Adrenal gland (tissue), 19 donors: ENCODE measurements at places on chromosomes 7 and 10. TPM values are rescaled to one million over a fixed set of nuclear protein-coding genes. Genes with fewer than 3 reads are reported as not detected.

GRCh38 chr10:79195091-79195923, 126.5 kb downstream of the ZMIZ1 start:
- H3K27me3 ChIP-seq: no peaks in the 10 kb centered on the region
- H3K36me3 ChIP-seq: no peaks in the 10 kb centered on the region
- H3K4me3 ChIP-seq: no peak overlapping the region
- H3K27ac ChIP-seq: peak overlapping the region; percentile 7
- DNase-seq: peak; percentile 86

DNA sequence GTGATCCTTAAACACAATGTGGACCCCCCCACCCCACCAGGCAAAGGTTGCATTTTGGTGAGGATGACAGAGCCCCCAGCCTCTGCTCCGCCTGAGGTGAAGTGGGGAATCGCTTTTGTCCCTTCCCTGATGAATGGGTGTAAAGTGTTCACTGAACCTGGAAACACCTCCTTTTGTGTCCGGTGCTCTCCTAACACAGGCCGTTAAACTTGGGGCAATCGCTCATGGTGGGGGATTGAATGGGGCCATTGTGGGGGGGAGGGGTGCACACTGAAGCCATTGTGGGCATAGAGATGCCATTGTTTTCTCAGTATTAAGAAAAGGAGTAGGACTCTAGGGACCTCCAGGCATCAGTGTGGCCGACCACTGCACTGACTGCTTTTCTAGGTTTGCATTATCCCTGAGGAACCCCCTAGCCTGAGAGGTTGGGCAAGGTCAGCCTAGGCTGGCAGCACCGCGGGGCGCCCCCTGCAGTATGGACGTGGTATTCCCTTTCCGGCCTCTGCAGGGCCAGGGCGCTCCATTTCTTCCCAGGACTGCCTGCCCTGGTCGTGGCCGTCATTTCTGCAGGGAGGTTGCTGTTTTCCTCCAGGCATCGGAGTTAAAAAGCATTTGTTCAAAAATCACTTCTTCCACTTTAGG, 158.3 kb downstream of the TCF7L2 start:
- H3K27me3 ChIP-seq: no peaks in the 10 kb centered on the region
- no peak overlapping the region for H3K27ac ChIP-seq
- H3K4me1 ChIP-seq: peaks cover 8% of the 10 kb centered on the region
- no peak overlapping the region for H3K4me3 ChIP-seq

DNA sequence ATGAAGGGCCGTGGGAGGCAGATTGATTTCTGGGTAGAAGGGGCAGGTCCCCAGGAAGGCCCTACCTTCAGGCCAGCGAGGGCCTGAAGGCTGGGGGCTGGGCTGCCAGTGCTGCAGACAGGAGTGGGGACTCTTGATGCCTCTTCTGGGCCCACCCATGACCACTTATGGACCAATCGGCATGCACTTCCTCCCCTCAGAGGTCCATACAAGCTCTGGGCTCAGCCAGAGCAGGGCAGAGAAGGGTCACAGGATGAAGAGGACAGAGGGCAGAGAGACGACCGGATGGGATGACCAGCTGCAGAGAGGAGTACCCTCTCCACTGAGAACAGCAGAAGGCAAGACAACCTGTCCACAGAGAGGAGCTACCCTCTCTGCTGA, 120.1 kb downstream of the DYNC2I1 start:
- no peak overlapping the region for H3K27ac ChIP-seq
- peaks cover 14% of the 10 kb centered on the region for H3K4me1 ChIP-seq
- H3K36me3 ChIP-seq: no peaks in the 10 kb centered on the region
- no peaks in the 10 kb centered on the region for H3K27me3 ChIP-seq
- no peak overlapping the region for H3K4me3 ChIP-seq

DNA sequence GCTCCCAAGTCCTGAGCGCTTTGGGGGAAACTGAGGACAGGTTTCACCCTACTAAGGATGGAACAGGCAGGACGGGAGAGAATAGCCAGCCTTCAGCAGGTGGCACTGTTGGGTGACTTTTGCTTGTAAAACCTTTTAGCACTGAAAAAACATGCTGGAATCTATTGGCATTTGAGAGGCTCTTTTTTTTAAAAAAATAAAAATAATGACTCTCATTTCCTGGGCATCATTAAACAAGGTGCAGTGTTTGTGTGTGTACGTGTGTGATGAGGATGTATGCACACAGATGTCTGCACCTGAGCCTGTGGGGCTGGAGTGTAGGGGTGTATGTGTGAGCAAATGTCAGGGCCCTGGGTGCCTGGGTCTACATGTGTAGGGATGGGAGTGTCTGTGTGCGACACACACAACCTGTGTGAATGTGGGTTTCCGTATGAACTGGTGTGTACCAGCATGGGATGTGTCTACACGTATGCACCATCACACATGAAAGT, 177.9 kb downstream of the RPS24 start:
- peaks cover 16% of the 10 kb centered on the region for H3K4me1 ChIP-seq
- no peak overlapping the region for H3K4me3 ChIP-seq
- H3K27me3 ChIP-seq: no peaks in the 10 kb centered on the region
- no peaks in the 10 kb centered on the region for H3K36me3 ChIP-seq

GRCh38 chr7:6451224-6451705, 3.5 kb upstream of the DAGLB start:
- H3K4me3 ChIP-seq: no peak overlapping the region
- H3K4me1 ChIP-seq: peaks cover 15% of the 10 kb centered on the region
- no peak overlapping the region for H3K27ac ChIP-seq
- no peak for DNase-seq
- no peaks in the 10 kb centered on the region for H3K27me3 ChIP-seq

DNA sequence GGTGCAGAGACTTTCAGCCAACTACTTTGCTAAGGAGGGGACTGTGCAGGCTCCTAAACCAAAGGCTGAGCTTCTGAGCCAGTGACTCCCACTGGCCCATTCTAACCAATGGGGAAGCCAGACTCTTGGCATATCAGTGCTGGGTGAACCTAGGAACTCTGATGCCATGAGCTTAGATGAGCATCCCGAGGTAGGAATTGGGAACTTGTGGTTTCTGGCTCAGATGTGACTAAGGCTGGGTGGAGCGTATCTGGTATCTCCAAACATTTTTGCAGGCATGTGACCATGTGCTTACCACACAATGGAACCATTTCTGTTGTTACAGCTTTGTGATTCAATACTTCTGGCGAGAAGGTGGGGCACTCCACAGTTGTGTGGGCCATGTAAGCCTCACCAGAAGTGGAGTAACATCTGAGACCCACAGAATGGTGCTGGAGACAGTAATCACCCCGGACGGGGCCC, 2.5 kb upstream of the AVPI1 start:
- no peak overlapping the region for H3K4me3 ChIP-seq
- H3K4me1 ChIP-seq: peaks cover 45% of the 10 kb centered on the region
- no peaks in the 10 kb centered on the region for H3K27me3 ChIP-seq
- peak; percentile 57 for DNase-seq

GRCh38 chr10:86366902-86367151, 232 bp upstream of the GRID1 start:
- H3K4me1 ChIP-seq: peaks cover 16% of the 10 kb centered on the region
- no peak overlapping the region for H3K27ac ChIP-seq
- no peaks in the 10 kb centered on the region for H3K36me3 ChIP-seq
- H3K27me3 ChIP-seq: peaks cover 18% of the 10 kb centered on the region

- H3K4me1 ChIP-seq: peaks cover 90% of the 10 kb centered on the region
- H3K36me3 ChIP-seq: no peaks in the 10 kb centered on the region
- H3K27me3 ChIP-seq: no peaks in the 10 kb centered on the region
- DNase-seq: no peak
These were observed 48.7 kb downstream of the CREB3L2 start for GRCh38 chr7:137953043-137953664.

DNA sequence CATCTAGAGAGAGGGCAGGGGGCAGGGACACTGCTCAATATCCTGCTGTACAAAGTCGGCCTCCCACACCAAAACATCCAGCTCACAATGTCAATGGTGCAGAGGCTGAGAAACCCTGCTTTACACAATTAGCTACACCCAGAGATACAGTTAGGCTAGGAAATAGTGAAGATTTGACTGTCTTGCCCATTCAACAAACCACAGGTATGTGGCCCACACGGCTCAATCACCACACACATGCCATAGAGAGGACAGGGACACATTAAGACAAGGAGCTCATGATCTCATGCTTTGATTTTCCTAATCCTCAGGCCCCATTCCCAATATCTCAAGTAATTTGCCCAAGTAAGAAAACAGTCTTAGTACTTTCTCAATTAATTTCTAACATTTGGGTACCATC, 110.4 kb downstream of the OSBPL3 start:
- H3K36me3 ChIP-seq: no peaks in the 10 kb centered on the region
- H3K4me3 ChIP-seq: no peak overlapping the region
- DNase-seq: no peak
- H3K27me3 ChIP-seq: no peaks in the 10 kb centered on the region

DNA sequence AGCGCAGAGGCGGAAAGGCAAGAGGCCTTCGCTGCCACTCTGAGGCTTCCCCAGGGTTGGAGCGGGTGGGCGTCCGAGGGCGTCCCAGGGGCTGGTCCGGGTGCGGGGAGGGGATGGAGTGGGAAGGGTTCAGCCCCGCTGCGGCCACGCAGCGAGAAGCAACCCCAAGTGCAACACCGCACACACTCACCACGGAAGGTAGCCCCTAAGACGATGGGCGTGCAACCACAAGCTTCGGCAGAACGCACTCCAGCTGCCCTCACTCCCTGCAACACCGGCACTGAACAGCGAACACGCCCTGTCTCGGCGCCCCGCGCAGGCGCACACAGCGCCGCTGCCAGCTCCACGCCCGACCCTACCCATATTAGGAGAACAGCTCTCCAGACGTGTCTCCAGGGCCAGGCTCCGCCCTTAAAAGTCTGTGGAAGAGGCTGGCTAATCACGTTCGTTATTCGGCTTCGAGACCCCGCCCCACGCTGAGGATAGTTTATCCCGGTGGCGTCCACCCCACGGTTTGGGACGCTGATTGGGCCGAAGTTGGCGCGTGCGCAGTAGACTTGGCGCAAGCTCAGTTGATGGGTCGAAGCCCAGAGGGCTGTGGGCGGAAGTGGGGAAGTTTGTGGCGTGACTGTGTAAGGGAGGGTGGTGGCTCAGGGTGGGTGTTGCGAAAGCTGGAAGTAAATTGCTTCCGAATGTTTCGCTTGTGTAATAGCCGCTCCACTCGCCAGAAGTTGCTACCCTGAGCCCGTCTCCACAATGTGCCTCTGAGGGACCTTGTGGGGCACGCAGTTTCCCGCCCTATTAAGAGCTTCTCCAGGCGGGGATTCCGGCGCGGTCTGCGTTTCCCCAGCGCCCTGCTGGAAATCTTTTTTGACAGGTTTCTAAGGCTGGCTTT, at the start of gene RSU1:
Gene RSU1, minus strand, starts transcription at position 300 of the 895 bp plus-strand sequence. CDS start 343 bp downstream, outside the sequence.
- no peaks in the 10 kb centered on the region for H3K36me3 ChIP-seq
- peak; percentile 100 for DNase-seq

- H3K4me1 ChIP-seq: no peaks in the 10 kb centered on the region
- H3K27me3 ChIP-seq: peaks cover 17% of the 10 kb centered on the region
- no peak overlapping the region for H3K4me3 ChIP-seq
- no peaks in the 10 kb centered on the region for H3K36me3 ChIP-seq
- H3K27ac ChIP-seq: no peak overlapping the region
- DNase-seq: no peak
These were observed 7.8 kb upstream of the COMMD3 start for GRCh38 chr10:22308390-22308789.

GRCh38 chr7:84912993-84913635, 273.7 kb downstream of the SEMA3D start:
- H3K4me3 ChIP-seq: no peak overlapping the region
- H3K27ac ChIP-seq: no peak overlapping the region
- no peaks in the 10 kb centered on the region for H3K4me1 ChIP-seq
- H3K27me3 ChIP-seq: no peaks in the 10 kb centered on the region

DNA sequence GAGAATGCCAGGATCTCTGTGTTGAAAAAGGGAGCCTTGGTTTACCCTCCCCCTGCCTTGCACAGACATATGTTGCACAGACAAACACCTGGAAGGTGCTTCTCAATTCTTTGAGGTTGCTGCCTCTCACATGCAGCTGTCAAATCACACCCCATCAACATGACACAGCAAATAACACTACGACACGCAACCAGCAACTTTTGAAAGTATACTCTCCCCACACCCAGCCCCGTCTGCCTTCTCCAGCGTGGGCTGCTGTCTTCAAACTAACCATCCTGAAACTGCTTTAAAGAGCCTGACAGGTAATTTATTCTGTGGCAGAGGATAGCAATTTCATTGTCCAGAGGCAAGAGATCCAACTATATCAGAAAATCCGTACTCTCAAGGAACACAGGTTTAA, 136.1 kb downstream of the PLXNA4 start:
- H3K27me3 ChIP-seq: no peaks in the 10 kb centered on the region
- no peaks in the 10 kb centered on the region for H3K36me3 ChIP-seq
- H3K4me3 ChIP-seq: no peak overlapping the region
- DNase-seq: no peak

DNA sequence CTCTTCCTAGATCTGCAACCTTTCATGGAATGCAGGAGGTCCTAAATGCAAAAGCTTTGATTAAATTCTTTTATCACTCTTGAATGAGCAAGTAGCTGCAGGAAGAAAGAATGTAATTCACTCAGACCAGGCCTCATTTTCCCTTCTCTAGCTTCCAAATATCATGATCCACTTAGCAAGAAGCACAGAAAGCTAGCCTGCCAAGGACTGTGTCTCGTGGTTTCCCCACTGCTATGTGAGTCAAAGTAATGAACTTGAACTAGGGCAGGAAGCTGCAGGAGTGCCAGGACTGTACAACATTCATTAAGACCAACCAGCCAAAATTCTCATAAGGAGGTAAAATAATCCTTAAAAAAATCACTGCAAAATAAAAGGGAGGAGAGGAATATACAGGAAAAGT, 379.2 kb downstream of the CALN1 start:
- peaks cover 6% of the 10 kb centered on the region for H3K4me1 ChIP-seq
- no peaks in the 10 kb centered on the region for H3K36me3 ChIP-seq
- no peaks in the 10 kb centered on the region for H3K27me3 ChIP-seq
- DNase-seq: peak; percentile 70

DNA sequence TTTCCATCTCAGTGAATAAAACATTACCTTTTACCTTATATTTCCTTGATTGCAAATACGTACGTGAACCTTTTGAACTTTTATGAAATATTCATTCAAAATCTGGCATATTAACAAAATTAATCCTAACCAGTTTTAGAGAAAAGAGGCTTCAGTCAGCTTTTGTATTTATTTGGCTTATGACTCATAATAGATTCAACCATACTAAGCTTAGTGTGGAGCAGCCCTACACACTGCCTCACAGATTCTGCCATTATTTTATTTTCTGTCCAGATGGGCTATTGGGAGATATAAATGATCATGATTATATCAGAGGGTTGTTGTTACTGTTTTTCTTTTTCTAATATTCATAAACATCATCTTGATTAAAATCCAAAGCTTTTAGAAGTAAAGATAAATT, 325.5 kb downstream of the GPR37 start:
- H3K36me3 ChIP-seq: no peaks in the 10 kb centered on the region
- H3K4me3 ChIP-seq: no peak overlapping the region
- H3K27ac ChIP-seq: no peak overlapping the region
- H3K4me1 ChIP-seq: no peaks in the 10 kb centered on the region
- H3K27me3 ChIP-seq: no peaks in the 10 kb centered on the region

- H3K27ac ChIP-seq: no peak overlapping the region
- H3K4me3 ChIP-seq: no peak overlapping the region
- H3K36me3 ChIP-seq: no peaks in the 10 kb centered on the region
These were observed 114.0 kb upstream of the PLXDC2 start for GRCh38 chr10:19702215-19702614.

The ZNF503 gene
- 60.1 TPM for total RNA-seq

The GRID2IP gene
- 1.8 TPM for total RNA-seq

The TAS2R38 gene
- not detected for total RNA-seq

The PDK4 gene
- 690 TPM for total RNA-seq

The GTF2IRD2 gene
- total RNA-seq: 12.6 TPM

The TACR2 gene
- 0.11 TPM for total RNA-seq

The SPDYE11 gene
- total RNA-seq: not detected

The CD36 gene
- total RNA-seq: 11.7 TPM

The WDFY4 gene
- 9.1 TPM for total RNA-seq

The GPR26 gene
- not detected for total RNA-seq

The ANLN gene
- total RNA-seq: 2.3 TPM

The IRF5 gene
- total RNA-seq: 5.0 TPM

The FXYD4 gene
- not detected for total RNA-seq

The PRKG1 gene
- 62.2 TPM for total RNA-seq
